Right ventricle myocardium inferior (tissue), 1 donor: ENCODE measurements at places on chromosomes 7 and 10. TPM values are rescaled to one million over a fixed set of nuclear protein-coding genes. Genes with fewer than 3 reads are reported as not detected.

ITGB8 gene
- total RNA-seq, result 2.5 TPM

YKT6 gene
- 58.0 TPM for total RNA-seq

- no peak for DNase-seq
Measured at GRCh38 chr7:3426064-3426463, 125.0 kb downstream of the SDK1 start.

- no peak for DNase-seq
Measured at GRCh38 chr10:3787016-3787400, 2.0 kb upstream of the KLF6 start.

- no peak for DNase-seq
Measured at GRCh38 chr7:4742852-4743251, 32.6 kb upstream of the AP5Z1 start.

PTPN20 gene
- 14.3 TPM for total RNA-seq

OGDHL gene
- total RNA-seq, result 1.9 TPM

DNA sequence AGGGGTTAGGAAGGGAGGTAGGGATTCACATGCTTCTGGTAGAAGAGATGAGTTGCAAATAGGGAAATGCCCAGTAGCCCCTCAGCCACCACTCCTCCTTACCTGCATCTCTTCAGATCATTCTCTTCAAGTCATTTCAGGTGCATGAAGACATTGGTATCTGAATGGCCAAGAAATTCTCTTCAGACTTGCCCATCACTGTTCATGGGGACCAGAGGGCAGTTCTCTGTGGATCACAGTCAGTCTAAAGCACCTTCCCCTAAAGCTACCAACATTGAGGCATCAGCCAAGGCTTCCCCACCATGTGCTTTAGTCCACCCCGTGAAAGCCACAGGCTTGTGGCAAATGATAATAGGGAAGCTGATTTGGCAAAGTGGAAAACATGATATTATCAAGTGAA lies 319.4 kb upstream of the ZNF32 start:
- no peak for DNase-seq

DNA sequence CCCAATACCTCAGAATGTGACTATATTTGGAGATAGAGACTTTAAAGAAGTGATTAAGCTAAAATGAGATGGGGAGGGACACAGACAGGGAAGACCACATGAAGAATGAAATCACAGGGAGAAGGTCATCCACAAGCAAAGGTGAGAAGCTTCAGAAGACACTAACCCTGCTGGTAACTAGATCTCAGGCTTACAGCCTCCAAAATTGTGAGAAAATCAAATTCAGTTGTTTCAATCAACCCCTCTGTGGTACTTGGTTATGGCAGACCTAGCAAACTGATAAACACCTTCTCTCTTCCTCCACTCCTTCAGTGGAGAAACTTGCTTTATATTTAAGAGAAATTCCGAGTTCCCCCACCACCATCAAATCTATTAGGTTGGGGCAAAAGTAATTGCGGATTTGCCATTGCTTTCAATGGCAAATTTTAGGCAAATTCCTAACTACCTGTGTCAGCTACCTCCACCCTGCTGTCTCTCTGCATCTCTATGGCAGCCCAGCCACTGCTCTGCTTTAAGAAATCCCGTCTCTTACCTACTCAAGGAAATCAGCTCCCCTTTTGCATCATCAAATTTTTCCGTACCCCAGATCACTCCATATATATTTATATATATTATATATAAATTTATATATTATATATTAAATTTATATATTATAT lies 38.2 kb downstream of the SEMA3E start:
- DNase-seq, result no peak

AMPH gene
- 2.4 TPM for total RNA-seq

- DNase-seq, result no peak
Measured at GRCh38 chr10:126012485-126012884, 116.1 kb downstream of the FANK1 start.

- DNase-seq, result no peak
Measured at GRCh38 chr7:92641921-92642511, 51.8 kb upstream of the FAM133B start.

DNA sequence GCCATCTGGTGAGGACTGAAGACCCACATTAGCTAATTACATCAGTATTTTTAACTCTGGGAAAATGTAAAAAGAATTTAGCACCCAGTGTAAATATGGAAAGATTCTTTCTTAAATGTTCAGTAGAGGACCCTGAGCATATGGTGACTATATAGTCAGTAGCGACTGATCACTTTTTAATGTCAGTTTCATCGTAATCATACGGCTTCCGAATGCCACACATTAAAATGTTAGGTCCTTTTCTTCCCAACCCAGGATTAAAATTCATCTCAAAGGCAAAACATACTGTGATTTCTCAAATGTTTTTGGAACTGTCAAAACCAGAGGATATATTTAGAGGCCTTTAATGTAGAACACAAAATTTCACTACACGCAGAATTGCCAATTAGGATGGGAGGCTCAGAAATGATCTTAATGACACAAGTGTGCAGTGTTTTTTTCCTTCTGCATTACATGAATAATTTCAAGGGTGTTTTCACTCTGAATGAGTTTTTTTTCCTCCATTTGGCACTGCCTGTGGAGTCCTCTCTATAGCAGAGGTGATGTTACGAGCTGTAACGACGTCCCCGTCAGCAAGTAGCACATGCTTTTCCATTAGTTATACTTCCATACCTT lies 382.7 kb downstream of the PAXIP1 start:
- DNase-seq, result no peak

DNA sequence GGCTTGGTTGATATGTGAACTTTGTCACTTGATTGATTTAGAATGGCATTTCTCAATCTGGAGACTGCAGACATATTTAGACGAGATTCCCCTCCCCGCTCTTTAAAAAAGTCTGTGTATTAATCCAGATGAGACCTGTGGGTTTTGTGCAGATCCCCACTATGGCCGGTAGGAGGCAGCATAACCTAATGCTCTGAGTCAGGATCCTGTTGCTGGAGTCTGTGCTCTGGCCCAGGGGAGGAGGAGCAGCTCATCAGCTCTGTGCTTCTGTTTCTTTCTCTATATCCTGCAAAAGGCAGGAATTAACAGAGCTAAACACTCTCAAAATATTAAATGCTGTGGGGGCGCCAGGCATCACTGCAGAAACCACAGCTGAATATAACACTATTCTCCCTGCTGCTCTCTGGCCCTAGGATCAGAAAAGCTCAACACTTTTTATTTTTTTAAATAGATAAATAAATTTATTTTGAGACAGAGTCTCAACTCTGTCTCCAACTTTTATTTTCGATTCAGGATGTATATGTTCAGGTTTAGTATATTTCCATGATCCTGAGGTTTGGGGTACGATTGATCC lies 23.9 kb upstream of the SEPHS1 start:
- no peak for DNase-seq

- no peak for DNase-seq
Measured at GRCh38 chr7:80725181-80725611, 86.8 kb downstream of the CD36 start.

GRCh38 chr10:61385231-61386001 lies 67.8 kb downstream of the TMEM26 start:
- DNase-seq, result no peak

- DNase-seq, result no peak
Measured at GRCh38 chr10:47121336-47121735, 178.7 kb upstream of the GDF10 start.

- DNase-seq, result no peak
Measured at GRCh38 chr10:106873770-106874603, 290.5 kb downstream of the SORCS1 start.

DNA sequence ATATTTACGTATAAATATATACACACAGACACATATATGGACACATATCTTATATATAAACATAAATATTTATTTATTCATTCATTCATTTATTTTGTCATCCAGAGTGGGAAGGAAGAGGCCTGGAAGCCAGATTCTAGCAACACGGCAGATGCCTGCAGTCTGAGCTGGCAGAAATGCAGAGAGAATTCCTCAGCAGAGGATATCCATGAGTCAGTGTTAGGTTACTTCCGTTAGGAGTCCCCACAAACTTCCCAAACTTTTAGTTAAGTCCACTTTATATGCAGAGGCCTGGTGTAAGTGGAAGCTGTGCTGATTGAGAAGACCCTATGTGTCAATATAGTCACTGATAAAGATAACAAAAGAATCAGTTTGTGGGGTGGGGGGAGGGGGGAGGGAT lies 89.6 kb downstream of the PPP1R17 start:
- DNase-seq, result no peak

GRCh38 chr7:119903085-119903484 lies 369.9 kb upstream of the KCND2 start:
- no peak for DNase-seq

DNA sequence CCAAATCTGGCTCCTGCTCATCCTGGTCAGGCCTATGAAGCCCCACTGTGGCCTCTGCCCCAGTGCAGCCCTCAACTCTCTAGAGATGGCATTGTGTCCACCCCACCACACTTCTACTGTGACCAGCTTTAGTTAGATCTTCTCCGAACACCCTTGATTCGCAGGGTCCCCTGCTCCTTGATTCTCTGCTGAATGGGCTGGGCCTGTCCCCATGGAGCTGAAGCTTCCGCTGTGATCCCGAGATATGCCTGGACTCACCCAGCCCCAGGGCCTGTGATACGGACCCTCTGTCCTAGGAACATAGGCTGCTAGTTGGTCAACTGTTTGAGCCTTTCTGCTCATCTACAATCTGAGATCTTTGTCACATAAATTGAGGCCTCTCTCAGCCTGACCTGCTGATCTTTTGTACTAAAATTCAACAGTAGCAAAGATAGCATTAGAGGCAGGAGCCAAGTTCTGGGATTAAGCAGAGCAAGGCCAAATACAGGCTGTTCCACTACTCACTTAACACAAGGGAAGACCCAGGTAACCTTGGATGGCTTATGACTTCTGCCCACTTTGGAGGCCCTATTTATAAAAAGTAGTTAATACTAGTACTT lies 6.5 kb upstream of the PPIF start:
- no peak for DNase-seq

GRCh38 chr7:116797612-116798011 lies 64.8 kb upstream of the CAPZA2 start:
- no peak for DNase-seq

DNA sequence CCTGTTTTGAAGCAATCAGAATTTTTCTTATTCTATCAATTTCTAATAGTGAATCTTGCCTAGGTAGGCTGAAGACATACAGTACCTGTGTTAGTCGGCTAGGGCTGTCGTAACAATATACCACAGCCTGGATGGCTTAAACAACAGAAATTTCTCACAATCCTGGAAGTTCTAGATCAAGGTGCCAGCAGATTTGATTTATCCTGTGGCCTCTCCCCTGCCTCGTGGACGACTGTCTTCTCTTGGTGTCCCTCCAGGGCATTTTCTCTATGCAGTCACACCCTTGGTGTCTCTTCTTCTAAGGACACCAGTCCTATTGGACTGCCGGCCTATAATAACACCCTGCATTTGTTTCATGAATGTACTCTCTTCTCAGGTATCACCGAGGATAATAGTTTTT lies 1.8 kb upstream of the RSU1 start:
- DNase-seq, result no peak

RBM20 gene
- 103 TPM for total RNA-seq

CDC14C gene
- not detected for total RNA-seq

UMAD1 gene
- 13.3 TPM for total RNA-seq

FGFBP3 gene
- total RNA-seq, result 0.32 TPM

NKX2-3 gene
- total RNA-seq, result not detected

- no peak for DNase-seq
Measured at GRCh38 chr7:2821161-2821841, 22.8 kb downstream of the GNA12 start.

DNA sequence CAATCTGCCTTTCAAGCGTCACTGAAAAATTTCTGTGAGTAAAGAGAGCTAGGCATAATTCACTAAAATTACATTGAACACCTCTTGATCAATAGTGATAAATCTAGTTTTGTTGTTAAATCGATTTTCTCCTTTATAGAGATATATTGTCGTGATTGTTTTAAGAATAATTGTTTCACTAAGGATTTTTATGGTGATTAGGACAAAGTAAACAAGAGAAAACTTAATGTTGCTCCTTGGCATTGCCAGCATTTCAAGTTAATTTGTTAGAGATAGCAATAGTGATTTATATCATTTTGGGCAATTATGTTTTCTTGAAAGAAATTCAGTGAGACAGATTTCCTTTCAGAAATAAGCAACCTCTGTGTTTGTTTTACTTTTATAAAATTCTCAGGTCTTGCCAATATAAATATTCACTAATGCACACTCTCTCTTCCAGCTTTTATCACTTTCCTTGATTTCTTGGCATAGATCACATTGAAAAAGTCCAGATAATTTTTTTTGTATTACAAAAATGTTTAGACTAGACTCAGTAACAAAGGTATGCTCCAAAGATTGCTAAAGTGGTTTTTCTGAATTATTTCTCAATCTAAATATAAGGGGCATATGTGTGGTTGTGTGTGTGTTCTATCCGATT lies 538.7 kb downstream of the TFEC start:
- no peak for DNase-seq
